IPS DF 6.9 (cell line): ENCODE measurements at places on chromosomes 2 and 18.

- no peak for DNase-seq
These were observed 35.3 kb upstream of the GULP1 start for GRCh38 chr2:188256420-188256819.

GRCh38 chr2:78118037-78118436 lies 595.9 kb upstream of the LRRTM4 start:
- DNase-seq = no peak

GRCh38 chr18:64234321-64234720 lies 85.4 kb upstream of the LINC00305 start:
- no peak for DNase-seq

DNA sequence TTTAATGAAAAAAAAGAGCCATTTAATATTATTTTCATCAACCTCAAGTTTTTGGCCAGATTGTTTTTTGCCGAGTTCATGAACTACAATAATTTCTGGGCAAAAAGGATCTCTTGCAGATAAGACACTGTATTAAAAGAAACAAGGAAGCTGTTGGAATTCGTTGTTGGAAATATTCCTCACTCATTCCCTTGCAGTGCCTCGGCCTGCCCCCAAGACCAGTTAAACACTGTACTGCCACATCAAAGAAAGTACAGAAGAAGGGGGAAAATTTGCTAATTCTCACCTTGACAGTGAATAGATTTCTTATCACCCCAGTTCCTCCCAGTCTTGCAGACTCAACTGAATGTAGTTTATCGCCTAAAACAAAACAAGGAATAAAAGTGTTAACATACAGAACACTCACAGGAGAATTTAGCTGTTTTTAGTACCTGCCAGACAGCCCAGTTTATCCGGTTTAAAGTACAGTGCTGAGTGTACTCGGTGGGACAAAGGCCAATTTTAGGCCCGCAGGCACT lies 1.2 kb downstream of the IDH1 start:
- DNase-seq = no peak

GRCh38 chr2:233358335-233358734 lies 4.0 kb downstream of the DGKD start:
- DNase-seq = no peak

DNA sequence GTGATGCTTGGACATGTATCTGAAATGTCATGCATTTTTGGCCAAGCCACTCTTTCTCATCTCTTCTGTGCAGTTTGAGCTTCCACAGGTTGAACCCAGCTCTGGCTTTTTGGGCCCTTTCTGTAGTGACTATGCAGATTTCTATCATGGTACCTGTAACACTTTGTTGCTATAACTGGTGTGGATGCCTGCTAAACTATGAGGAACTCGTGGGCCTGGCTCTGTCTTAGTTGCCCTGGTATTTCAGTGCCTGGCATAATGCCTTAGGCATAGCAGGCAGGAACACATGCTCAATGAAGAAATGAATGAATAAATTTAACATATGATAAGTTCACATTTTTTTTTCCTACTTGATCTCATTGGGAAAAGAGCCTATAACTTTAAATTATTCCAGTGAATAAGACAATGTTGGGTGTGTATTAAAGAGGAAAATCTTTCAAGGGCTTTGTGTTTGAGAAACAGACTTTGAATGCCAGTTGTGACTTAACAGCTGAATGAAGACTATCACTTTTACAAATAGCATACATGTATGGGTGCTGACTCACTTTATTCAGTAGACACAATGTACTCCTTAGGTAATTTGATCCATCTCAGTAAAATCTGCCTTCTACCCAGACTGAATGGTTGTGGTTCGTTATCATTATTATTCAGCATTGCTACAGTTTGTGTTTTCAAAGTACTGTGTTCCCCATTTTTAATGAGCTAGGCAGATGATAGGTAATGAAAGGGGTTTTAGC lies 86.4 kb upstream of the MAP4K3 start:
- DNase-seq = no peak
